Smooth muscle cell of the brain vasculature (primary cell): ENCODE measurements at places on chromosomes 7 and 10.

GRCh38 chr7:22868509-22868908 is 45.9 kb upstream of the TOMM7 start:
- no peak for DNase-seq

DNA sequence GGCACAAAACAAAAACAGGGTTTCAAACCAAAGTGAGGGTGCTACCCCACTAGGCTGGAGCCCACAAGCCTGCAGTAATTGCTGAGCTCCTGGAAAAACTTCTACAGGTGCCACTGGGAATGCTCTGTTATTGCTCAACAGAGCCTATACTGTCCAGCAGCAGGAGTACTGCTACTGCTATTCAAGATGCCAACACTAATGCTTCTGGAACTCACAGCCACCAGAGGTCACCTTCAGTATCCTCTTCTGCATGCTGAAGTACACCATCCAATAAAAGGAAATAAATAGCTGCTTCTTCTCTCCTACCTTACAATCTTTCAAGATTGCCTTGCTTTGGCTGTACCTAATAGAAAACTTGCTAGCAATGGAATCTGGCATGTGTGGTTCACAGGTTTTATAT is 222.0 kb downstream of the LRRN3 start:
- no peak for DNase-seq

GRCh38 chr7:1193593-1194424 is 33.8 kb upstream of the ZFAND2A start:
- DNase-seq = no peak

DNA sequence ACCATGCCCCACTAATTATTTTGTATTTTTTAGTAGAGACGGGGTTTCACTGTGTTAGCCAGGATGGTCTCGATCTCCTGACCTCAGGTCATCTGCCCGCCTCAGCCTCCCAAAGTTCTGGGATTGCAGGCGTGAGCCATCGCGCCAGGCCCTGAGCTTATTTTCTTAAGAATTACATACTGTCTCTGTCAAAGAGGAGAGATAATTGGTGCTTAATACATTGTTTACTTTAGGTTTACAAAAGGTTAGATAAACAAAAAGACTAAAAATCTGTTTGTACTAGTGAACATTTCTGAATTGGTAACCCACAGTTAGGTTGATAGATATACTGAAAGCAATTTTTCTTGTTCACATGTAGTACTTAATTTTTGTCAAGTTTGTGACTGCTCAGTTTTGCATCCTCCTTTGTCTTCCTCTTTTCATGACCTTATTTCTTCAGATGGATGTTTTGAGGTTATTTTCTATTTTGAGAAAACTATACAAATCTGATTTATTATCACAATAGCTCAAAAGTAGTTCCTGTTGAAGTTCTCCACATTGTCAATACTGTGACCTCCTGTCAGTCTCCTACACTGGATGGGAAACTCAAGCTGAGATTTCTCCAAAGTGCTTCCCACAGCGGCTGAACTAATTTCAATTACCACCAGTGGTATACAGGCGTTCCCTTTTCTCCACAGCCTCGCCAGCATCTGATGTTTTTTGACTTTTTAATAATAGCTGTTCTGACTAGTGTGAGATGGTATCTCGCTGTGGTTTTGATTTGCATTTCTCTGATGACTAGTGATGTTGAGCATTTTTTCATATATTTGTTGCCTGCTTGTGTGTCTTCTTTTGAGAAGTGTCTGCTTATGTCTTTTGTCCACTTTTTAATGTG is 22.5 kb downstream of the HHEX start:
- no peak for DNase-seq

DNA sequence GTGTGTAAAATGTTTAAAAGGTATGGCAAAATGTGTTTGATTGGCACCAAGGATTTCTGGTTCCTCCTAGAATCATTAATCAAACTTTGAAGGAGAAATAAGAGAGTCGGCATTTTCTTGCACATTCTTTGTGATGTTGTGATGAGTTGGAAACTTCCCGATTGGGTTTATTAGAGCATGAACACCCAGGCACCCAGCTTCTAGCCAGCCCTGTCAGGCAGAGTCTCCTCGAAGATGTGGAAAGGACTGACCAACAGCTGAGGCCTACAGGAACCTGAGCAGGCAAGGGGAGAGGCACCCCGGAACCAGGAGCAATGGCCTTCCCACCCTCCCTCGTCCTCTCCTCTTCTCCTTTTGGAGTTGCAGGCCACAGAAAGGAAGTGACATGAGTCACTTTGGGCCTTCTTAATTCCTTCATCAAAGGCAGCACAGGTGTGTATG is 68.7 kb downstream of the EGFR start:
- DNase-seq = no peak

DNA sequence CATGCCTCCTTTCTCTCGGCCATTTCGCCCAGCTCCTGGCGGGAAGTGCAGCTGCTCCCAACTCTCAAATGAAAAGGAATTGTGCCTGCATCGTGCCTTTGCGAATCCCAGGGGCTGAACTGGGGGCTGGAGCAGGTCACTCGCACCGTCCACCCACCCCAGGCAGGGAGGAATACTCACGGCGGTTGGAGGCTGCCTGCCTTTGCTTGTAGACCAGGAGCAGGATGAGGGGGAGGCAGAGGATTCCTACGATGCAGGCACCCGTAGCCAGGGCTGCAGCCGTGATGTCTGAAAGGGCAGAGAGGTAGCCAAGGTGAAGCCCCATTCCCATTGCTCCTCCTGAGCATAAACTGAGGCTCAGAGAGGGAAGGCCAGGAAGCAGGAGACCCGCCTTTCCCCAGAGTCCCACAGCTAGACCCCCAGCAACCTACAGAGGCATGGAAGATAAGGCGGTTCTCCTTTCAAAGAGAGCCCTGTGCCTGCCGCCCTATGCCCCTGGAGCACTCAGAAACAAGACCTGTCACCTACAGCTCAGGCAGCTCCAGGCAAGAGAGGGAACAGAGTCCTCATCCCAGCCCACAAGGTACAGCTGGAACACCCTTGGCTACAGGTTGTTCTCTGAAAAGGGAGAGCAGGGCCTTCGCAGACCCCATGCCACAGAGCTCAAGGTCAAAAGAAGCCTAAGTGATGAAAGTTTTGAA is 18.0 kb downstream of the VSIR start:
- no peak for DNase-seq

DNA sequence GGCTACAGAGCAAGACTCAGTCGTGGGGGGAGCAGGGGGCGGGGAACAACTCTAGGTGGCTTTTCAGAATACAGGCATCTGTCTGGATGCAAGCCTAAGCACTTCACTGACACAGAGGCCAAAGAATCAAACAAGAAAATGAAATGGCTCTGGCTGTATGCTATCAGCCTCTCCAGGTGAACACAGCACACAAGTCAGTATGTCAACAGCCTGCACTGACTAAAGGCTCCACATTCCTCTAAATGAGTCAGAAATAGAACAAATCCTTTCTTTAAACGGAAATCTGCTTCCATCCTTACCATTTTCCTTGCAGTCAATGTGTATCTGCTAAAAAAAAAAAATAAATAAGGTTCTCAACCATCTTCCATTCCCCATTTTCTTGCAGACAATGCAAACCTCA is 88.3 kb downstream of the ARMH3 start:
- DNase-seq = no peak

DNA sequence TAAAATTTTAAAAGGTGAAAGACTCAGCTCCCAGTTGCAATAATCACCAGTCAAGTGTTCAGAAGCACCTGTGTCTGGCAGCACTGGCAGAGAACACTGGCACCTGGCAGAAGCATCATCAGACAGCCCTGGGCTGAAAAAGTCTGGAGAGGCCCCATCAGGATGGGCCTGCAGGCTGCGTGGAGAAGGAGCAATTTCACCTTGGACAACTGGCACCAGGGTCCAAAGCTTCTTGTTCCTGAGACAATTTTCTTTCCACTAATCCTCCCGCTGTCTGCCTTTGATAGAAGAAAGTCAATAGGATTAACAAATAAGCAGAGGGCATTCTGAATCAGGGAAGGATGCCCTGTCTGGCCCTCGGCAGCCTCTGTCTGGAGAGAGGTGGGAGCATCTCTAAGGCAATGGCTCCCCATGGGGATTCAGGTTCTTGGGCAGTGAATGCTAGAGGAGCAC is 6.5 kb downstream of the COBL start:
- DNase-seq = no peak

GRCh38 chr10:59098387-59098786 is 78.1 kb upstream of the PHYHIPL start:
- DNase-seq = peak; percentile 31

GRCh38 chr7:4271716-4272015 is 410.4 kb upstream of the FOXK1 start:
- DNase-seq = no peak

DNA sequence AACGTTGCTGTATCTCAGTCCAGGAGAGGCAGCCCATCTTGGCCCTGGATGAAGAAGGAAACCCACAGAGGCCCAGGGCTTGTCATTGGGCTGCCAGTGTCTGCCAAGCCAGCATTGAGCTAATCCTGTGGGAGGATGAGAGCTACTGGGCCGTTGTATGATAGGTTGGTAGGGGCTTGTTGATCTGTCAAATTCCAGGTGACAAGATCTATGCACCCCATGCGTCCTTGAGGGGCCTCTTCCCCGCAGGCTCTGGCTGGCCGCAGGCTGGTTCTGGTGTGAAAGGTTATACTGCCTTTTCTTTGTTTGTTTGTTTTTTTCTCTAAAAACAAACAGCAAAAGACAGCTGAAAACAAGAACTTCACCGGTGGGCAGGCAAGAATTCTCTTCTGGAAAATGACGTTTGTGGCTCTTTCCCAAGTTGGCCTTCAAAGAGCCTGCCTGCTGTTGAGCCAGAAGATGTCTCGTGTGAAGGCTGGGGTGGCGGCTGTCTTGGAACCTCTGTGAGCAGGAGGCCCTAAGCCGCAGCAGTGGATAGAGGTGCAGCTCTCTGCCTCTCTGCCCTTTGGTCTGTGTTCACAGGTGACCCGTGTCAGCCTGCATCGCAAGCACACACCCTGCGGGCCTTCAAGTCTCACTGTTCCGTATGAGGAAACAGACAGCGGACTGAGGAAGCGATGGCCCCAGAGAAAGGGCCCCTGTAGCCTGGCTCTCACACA is 23.3 kb downstream of the CYP17A1 start:
- no peak for DNase-seq

GRCh38 chr10:28331066-28331465 is 28.2 kb upstream of the MPP7 start:
- DNase-seq = no peak

- peak; percentile 69 for DNase-seq
Observed at GRCh38 chr10:75773231-75773780, 341.9 kb downstream of the LRMDA start.

- no peak for DNase-seq
Observed at GRCh38 chr10:33155720-33156638, 178.5 kb downstream of the NRP1 start.

GRCh38 chr10:132489053-132489703 is 48.4 kb upstream of the INPP5A start:
- DNase-seq = peak; percentile 73

- DNase-seq = no peak
Observed at GRCh38 chr10:8908013-8908412, 853.5 kb downstream of the GATA3 start.

DNA sequence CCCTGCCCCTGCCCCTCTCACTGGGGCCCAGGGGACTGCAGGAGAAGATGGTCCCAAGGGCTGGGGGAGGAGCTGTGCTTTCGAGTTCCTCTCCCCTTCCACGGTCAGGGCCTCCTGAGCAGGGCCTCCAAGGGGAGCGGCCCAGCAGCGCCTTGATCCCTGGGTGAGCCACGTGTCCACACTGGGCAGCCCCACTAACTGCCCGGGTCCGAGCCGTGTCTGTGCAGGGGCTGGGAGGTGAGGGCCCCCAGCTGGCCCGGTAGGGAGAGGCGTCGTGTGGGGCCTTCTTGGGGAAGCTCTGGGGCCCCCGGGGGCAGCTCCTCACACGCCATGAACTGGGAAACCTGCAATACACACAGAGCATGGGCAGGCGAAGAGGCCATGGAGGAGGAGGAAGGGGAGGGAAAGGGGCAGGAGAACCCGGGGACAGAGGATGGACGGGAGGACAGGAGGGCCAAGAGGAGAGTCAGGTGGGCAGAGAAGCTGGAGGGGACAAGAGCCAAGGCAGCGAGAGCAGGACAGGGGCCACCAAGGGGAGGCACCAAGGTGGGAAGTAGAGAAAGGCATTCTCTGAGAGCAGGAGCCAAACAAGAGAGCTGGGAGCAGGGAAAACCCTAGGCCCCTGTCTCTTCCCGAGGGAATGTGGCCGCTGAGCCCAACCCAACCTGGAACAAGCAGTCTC is 32.8 kb downstream of the KCNH2 start:
- no peak for DNase-seq

GRCh38 chr7:128830231-128831177 is at the start of gene FLNC:
Gene FLNC, plus strand, starts transcription at chr7:128830406. Its CDS starts 232 bp downstream, at chr7:128830638.
- no peak for DNase-seq

GRCh38 chr7:67854221-67855178 is 857.9 kb downstream of the TYW1 start:
- no peak for DNase-seq

DNA sequence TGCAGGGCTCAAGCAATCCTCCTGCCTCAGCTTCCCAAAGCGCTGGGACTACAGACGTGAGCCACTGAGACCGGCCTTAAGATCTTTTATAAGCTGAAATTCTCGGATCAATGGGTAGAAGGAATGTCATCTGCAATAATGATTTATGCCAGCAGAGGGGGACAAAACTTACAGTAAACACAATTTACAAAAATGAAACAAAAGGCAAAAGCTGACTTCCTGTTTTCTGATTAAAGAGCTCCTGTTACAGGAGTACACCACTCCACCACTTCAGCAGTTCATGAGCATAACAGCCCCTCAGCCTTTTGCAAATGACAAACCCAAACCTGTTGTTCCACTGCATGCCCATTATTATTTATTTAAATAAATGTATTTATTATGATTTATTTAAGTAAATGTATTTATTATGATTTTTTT is 88.5 kb upstream of the ATP6V0A4 start:
- DNase-seq = peak; percentile 52

DNA sequence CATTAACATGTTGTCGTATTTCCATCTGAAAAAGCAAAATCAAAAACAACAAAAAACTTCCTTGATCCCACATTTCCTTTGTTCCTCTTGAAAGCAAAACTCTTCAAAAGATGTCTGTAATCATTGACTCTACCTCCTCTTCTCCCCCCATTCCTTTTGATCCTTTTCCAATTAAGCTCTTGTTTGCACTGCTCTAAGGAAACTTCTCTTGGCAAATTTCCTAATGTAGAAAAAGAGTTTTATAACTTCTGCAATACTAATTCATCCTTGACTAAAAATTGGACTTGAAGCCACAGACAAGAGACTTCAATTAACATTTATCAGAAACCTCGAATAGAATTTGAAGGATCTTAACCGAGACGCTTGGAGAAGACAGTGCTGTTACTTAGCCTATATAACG is 317.1 kb upstream of the SEMA3C start:
- DNase-seq = no peak

DNA sequence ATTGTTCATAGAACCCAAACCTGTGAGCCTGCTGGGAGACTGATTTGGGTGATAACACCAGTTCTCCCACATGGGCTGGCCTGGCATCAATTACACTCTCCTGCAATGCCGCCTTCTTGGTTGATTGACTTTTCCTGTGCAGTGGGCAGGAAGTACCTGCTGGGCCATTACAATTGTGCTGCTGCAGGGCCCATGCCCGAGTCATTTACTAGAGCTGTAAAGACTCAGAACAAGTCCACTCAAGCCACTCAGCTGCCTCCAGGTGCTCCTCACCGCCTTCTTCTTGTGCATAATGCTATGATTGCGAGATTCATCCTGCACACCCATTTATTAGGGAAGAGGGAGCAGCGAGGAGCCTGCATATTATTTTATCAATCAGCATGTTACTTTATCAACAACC is 264.0 kb downstream of the TCERG1L start:
- DNase-seq = no peak

- no peak for DNase-seq
Observed at GRCh38 chr7:133015888-133016287, 66.0 kb downstream of the CHCHD3 start.

- DNase-seq = no peak
Observed at GRCh38 chr7:40455485-40455884, 320.7 kb downstream of the SUGCT start.
